NCI-H748 treated with DMSO at 0.1 percent for 48 hours (cell line): ENCODE measurements at places on chromosomes 4 and X.

- DNase-seq = no peak
Measured at GRCh38 chrX:11813341-11813740, 55.3 kb downstream of the MSL3 start.

GRCh38 chrX:8453611-8454010 is 11.0 kb upstream of the VCX3B start:
- no peak for DNase-seq

DNA sequence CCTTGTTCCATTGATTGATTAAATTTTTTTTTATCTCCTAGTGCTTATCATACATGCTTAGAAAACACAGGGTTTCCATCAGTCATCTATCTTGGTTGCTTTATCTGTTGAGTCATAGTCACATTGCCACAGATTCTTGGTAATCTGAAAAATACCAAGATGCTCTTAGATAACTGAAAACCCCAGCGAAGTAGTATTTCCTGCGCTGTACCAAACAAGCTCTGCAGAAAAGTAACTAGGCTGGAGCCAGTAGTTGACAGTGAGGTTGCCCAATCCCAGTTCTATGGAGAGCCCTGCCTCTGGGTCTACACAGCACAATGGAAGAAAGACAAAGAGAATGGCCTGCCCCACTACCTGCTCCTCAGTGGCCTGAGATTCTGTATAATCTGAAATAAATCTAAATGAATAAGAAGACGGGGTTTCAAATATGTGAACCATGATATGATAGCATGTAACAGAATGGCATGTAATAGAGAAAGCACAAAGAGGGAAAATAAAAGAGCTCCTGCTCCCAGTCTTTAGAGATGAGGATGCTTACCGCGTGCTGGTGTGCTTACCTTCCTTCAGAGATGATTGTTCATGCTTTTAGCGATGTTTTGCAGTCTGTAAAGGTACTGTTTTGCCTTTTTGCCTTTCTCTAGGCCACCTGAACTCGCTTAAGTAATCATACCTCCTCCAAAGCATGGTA is 55.3 kb upstream of the RAPGEF2 start:
- no peak for DNase-seq

DNA sequence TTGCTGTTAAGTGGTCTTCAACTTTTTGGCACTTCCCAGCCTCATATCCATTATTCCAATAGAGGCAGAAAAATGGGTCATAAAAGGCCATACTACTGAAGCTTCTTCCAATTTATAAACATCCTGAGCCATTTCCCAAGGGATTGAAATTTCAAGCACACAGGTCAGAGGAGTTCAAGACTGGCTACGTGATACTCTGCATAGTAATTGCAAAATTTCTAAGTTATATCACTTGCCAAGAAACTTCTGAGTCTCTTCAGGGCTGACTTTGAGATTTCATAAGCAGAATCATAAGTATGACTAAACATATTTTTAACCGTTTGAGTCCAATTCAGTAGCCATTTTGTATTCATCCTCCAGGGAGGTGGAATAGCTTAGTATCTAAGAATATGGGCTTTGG is 75.6 kb upstream of the RXFP1 start:
- DNase-seq = no peak

DNA sequence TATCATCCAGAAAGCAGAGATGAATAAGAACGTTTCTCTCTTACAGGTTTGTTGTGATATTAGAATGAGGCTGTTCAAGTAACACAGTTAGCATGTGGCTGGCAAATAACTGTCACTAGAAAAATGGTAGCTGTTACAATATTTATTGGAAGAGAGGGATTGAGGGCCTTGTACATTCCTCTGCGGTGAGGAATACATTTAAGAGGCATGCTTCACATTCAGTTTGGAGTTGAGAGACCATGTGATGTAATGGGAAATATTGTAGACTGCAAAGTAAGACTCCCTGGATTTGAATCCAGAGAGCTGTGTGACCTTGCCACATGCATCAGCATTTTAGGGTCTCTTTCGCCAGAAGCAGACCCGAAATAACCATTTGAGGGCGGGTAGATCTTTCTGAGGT is 104.8 kb upstream of the KIT start:
- no peak for DNase-seq

DNA sequence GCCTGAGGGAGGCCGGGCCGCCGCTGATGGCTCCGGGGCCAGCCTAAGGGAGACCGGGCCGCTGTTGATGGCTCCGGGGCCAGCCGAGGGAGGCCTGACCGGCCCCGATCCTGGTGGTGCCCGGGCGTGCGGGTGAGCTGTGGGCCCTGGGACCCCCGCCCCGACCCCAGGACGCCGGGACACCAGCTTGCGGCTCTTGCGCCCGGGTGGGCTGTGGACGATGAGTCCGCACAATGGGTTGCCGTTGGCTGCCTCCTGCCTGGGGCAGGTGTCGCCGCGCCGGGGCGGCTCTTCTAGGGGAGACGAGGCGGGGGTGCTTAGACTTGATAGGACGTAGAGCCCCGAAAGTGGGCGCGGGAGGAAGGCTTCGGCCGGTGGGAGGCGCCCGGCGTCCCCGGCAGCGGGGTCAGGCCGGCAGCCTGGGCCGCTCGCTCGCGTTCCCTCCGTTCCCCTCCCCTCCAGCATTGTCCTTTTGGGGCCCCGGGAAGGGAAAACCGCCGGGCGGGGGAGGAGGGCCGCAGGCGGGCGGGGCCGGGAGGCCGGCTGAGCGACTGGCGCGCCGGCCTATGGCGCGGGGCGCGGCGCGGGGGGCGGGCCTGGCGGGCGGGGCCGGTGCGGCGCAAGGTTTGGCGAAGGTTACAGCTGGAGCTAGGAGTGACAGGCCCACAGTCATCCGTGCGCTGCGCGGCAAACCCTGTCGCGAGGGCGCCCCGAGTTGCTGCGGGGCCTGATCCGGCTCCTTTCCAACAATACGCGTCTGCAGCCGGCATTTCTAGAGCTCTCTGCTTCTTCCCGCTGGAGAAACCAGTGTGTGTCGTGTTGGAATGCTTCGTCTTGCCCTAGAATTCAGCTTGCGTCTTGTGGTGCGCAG is 819 bp downstream of the KIAA0232 start:
- peak; percentile 33 for DNase-seq

DNA sequence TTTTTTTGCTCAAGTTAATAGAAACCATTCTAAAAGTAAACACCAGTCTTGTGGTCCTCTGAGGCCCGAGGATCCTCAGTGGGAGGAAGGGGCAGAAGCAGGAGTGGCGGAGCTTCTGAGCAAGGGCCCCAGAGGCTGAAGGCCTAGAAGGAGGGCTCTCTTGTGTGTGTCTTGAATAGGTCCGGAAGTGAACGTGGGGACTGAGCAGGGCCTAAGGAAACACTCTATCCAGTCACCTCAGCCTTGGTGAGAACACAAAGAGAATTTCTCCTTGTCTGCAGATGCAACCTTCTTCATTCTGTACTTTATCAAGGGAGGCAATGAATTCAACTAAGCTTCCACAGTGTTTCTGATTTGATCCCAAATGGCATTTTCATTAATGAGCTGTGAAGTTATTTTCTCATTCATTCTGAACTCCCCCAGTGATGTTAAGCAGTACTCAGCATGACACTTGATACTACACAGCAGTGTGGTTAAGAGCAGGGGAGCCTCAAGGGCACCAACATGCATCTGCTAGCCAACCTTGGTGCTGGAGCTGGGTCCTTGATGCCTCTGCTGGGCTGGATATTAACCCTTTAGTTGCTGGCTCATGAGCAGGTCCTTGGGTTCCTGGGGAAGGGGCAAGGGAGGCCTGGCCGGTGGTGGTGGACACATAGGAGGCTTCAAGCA is 64.7 kb downstream of the RBM47 start:
- DNase-seq = no peak

DNA sequence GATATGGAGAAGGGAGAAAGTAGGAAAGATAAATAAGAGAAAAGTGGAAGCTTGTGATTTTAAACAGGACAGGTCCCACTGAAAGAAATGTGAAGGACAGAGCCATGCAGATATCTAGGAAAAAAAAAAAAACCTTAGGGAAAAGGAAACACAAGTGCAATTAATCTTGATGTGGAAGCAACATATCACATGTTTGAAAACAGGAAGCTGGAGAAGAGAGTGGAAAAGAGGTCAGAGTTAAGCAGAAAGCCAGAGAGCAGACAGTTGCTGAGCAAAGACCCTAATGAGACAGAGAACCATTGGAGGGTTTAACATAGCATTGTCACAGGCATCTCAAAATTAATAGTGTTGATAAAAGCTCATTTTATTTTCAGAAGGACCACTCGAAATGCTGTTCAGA is 89.7 kb downstream of the SPOCK3 start:
- no peak for DNase-seq

- DNase-seq = no peak
Measured at GRCh38 chrX:115573185-115573584, 12.2 kb downstream of the PLS3 start.

DNA sequence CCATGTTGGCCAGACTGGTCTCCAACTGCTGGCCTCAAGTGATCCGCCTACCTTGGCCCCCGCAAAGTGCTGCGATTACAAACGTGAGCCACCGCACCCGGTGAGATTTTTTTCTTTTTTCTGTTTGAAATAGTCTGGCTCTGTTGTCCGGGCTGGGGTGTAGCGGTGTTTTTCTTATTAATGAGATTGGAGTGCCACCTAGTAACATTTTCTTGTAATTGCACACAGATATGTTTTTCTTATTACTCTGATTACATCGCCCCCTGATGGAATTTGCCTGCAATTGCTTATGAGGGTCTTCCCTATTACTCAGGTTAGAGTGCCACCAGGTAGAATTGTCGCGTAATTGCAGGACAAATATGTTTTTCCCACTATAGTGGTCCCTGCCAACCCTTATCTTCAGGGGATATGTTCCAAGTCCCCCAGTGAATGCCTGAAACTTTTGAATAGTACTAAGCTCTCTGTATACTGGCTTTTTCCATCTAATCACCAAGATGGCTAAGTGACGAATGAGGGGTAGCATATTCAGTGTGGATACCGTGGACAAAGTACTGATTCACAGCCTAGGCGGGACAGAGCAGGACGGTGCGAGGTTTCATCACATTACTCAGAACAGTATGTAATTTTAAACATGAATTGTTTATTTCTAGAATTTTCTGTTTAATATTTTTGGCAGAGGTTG is 8.6 kb upstream of the PDHA1 start:
- DNase-seq = peak; percentile 18

GRCh38 chr4:54513204-54513603 is 144.6 kb upstream of the KIT start:
- no peak for DNase-seq

GRCh38 chr4:109078724-109079123 is 223.7 kb downstream of the COL25A1 start:
- DNase-seq = no peak

- DNase-seq = no peak
Measured at GRCh38 chr4:184792334-184792733, 33.4 kb downstream of the ACSL1 start.
